Pulmonary artery endothelial cell (primary cell): ENCODE measurements at places on chromosomes 5 and 9.

GRCh38 chr5:147760086-147760875, 22.2 kb downstream of the JAKMIP2 start:
- no peak for DNase-seq

DNA sequence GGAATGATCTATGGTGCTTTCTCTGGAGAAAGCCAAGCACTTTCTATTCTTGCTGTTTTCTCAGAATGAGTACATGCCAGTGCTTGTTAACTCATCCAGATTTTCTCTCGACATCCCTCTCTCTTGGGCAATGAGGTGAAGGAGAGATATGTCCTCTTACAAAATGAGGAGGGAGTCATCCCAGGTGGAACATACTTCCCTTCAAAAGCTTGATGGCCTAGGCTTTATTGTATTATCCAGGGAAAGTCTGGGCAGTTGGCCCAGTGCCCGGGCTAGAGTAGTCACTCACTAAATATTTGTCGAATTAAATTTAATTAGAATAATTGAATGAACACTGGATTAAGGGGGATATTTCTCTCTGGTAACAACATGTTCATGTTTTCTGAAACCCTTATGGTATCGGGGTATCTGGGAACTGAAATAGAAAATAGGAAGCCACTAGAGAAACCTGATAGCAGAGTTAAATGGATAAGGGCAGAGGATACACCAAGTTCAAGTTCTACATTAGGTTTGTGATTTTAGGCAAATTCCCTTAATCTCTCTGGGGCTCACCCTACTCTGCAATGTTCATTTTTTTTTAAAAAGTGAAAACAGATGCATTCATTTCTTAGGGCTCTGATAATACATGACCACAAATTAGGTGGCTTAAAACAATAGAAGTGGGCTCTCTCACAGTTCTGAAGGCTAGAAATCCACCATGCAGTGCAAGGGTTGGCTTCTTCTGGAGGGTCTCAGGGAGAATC, 99.6 kb downstream of the LIFR start:
- no peak for DNase-seq

DNA sequence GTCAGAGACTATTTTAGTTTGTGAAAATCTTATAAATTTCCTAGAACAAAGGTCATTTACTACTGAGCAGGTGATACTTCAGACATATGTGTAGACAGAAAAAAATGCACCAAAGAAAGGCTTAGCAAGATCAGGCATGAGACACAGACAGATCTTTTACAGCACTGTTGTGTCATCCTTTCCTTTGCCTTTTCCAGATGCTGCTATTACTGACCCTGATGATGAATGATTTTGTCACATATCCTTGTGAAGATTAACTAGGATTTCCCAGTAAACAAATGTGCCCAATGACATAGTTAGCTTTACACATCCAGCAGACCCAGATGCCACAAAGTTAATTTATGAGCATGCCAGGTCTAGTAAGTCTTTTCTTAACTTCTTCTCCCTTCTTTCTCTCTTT, 68.2 kb downstream of the DMRTA1 start:
- no peak for DNase-seq

DNA sequence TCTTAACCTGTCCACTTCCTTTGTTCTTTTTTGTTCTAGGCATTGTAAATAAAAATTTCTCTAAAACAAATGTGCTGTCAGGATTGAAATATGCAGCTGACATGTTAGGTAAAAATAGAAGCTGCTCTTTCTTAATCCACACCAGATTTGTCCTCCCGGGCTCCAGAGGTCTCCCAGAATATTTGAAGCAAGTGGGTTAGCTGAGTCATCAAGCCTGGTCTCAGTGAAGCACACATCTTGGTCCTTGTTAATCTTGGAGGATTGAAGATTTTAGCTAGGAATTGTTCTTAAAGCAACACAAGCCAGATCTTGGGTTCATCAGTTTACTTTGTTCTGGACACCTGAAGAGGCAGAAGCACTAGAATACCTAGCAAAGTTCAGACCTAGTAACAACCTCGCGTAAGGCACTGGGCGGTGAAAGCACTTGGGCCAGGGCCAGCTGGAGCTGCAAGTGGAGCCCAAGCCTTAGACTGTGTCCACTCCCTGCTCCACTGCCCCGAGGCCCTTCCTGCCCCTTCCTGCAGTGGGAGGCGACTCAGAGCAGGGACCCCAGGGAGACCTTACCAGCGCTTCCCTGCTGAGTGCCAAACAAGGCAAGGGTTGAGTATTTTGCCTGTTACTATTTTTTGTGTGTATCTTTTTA, 36.5 kb downstream of the HABP4 start:
- DNase-seq = no peak

- DNase-seq = no peak
Measured at GRCh38 chr5:128052780-128053179, 30.8 kb upstream of the SLC12A2 start.

- no peak for DNase-seq
Measured at GRCh38 chr9:108668191-108668937, 187.4 kb downstream of the ACTL7B start.
